Activated CD4-positive, alpha-beta T cell treated with anti-CD3 and anti-CD28 coated beads, Interleukin-2, amount 50 U/mL, for 48 hours (primary cell): ENCODE measurements at places on chromosomes 5 and 9.

- DNase-seq: no peak
Measured at GRCh38 chr5:169567079-169567478, 16.5 kb upstream of the SPDL1 start.

GRCh38 chr5:100502684-100503083 lies 32.5 kb upstream of the FAM174A start:
- DNase-seq: no peak

- DNase-seq: no peak
Measured at GRCh38 chr9:28079677-28080076, 506.4 kb upstream of the C9orf72 start.

DNA sequence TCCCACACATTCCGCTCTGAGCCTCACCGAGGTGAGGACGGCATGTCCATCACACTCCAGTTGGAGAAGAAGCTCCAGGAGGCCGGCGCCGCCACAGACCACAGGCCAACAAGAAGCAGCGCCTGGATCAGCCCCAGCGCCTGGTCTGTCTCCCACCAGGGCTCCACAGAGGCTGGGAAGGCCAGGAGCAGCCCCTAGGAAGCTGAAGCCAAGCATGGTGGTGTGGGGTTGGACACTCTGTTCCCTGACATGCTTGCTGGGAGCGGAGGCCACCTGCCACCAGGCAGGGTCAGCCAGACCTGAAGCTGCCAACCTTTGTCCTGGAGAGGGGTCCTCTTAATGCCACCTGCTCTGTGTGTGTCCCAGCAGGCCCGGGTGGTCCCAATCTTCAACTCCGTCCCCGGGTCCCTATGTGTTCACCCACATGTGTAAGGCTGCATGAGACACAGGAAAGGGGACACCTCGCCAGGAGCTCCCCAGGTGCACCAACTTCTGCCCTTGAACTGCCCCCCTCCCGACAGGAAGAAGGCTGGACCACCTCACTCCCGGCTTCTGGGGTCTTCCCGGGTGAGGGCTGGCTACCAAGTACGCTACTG lies 140.1 kb upstream of the PPP1R26 start:
- DNase-seq: no peak

DNA sequence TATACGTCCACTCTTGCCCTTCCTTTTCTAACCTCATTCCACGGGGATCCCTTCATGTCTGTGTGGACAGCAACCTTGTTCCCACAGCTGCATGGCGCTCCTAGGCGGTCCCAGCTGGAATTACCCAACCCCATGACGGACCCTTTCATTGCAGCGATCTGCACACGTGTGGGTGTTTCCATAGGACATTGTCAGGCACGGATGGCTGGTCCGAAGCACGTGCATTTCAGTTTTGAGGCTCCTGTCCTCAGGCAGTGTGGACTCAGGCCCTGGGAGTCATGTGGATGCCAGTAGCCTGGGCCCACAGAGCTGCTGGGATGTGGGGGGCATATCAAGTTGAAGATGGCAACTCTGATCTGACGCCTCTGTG lies 15.0 kb downstream of the CARD19 start:
- DNase-seq: no peak

DNA sequence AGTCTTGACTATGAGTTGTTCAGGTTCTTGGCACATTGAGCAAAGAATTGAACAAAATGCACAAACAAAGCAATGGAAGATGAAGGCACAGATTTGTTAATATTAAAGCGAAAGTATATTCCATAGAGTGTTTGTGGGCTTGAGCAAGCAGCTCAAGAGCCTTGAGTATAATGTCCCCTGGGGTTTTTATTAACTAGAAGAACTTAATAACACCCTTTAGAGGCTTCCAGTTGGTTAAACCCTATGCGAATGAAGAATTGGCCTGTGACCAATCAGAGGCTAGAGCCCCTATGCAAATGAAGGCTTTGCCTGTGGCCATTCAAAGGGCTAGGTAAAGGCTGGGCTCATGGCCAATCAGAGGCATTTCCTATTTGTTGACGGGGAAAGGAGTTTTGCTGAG lies 135.3 kb upstream of the IL12B start:
- DNase-seq: no peak

DNA sequence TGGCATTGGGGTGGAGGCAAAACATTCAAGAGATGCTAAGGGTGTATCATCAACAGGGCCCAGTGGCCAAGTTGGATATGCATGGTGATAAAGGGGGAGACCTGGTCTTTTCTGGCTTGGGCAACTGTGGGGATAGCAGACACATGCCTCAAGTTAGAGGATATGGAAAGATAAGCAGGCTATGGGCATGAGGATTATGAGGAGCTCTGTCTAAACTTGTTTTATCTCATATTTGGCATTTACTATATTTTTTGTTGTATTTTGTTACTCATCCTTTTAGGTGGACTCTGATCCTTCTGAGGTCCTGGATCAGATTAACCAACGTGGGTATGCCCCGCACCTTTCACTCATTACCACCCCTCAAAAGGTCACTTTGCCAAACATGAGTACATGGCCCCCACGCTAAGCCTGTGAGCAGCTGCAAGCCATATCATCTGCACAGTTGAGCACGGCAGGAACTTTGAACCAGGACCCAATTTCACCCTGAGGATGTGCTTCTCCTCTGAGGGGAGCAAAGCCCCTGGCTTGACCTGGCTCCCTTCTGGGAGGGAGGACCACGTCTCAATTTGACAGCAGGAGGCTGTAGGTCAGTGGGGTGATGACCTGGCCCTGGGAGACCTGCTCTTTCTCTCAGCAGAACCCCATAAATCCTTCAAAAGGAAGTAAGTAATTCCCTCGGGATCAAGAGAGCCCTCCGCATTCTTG lies 71.1 kb upstream of the CD180 start:
- no peak for DNase-seq

DNA sequence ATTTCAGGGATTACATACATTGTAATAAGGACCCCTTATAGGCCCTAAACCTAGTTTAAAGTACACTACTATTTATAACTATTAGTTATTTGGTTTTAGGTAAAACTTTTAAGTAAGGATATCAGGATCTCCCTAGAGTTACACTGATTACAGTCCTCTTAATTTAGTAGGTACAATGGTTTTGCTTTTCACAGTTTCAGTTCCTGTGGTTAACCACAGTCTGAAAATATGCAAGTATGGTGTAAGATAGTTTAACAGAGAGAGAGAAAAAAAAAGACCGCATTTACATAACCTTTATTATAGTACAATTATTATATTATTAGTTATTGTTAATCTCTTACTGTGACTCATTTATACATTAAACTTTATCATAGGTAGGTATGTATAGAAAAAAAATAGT lies 725.3 kb upstream of the PTPRD start:
- no peak for DNase-seq

GRCh38 chr5:112342389-112342788 lies 76.7 kb downstream of the EPB41L4A start:
- no peak for DNase-seq

GRCh38 chr9:83327750-83328622 lies 210.2 kb downstream of the FRMD3 start:
- no peak for DNase-seq

DNA sequence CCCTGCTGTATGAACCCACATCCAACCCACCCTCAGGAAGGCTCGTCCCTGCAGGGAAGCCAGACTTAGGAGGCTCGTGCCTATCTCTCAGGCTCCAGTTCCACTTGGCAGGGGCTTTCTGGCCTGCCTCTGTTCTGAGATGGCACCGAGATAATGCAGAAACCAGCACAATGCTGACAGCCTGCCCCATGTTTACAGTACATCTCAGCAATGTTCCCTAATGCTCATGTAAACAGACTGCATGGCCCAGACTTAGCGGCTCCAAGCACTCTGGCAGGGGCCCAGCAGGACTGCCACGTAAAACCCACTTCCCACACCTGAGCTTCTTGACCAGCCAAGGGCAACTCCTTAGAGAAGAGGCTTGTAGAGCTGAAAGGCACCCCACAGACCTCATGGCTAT lies 499.5 kb upstream of the BRINP1 start:
- DNase-seq: no peak

- no peak for DNase-seq
Measured at GRCh38 chr9:1927546-1927945, 87.6 kb upstream of the SMARCA2 start.
